Activated CD4-positive, alpha-beta T cell treated with anti-CD3 and anti-CD28 coated beads, Interleukin-2, amount 50 U/mL, for 16 hours (primary cell): ENCODE measurements at places on chromosomes 3 and 15.
A peak's percentile ranks its signal among the peaks of the same experiment; 100 is the strongest.

DNA sequence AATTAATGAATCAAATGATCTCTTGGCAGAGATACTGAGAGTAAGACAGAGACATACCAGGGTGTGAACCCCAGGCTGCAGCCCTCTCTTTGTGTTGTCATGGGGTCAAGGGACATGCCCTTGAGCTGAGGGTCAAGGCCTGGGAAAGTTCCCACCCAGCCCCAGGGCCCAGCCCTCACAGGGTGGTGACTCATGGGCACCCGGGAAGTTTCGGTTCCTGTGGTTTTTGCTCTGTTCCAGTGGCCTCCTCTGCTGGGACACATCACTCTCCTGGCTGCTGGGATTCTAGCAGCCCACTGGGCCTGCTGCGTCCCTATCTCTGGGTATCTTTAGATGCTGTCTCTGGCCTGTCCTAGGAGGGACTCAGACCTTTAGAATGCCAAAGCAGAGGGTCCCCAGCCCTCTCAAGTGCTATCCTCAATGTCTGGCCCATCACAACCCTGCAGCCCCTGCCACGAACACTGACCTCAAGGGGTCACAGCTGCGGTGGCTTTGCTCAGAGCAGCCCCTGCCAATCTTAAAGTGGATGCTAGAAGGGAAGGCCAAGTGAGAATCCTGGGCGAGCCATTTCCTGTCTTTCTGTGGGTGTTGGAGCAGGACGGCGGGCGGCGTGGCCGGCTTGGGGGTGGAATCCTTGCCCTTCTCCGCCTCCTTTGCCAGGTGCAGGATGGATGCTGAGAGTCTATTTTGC is 148.4 kb upstream of the TLE3 start:
- no peak for DNase-seq

GRCh38 chr15:70354346-70354905 is 256.7 kb upstream of the TLE3 start:
- DNase-seq: no peak

DNA sequence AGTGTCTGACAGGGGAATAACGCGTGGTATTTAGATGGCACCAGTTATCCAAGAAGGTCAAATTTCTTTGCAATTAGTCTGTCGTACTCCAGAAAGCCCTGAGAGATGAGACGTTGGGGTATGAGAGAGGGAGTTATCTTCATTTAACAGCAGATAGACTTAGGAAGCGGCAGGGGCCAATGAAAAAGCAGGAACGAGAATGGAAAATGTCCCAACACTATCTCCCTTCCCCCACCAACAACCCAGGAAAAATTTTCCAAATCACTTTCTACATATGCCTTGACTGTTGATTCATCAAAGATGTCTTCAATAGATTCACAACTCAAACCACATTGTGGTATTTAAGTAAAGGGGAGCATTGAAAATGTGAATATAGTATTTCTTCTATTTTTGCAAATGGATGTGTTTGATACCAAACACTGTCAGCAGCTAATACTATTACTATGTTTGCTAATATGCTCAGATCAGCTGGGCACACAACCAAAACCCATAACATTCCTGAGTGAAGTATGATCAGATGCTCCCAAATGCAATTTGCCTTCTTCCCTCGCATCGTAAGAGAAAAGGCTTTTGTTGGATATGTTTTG is 13.3 kb upstream of the GREM1 start:
- DNase-seq: no peak

DNA sequence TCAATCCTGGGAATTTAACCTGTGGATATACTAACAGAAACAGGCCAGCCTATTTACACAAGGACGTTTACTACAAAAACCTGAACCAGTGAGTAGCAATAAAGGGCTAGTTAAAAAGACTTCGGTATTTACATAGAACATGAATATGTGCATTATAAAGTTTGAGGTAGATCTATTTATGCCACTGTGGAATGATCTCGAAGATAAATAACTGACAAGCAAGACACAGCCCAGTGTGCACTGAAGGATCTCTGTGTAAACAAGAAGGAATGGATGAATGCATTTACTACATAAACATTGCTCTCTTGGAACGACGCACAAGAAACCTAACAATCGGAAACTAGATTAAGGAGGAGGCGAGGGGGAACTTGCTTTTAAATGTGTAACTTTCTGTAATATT is 132.0 kb upstream of the NSMCE3 start:
- DNase-seq: no peak

DNA sequence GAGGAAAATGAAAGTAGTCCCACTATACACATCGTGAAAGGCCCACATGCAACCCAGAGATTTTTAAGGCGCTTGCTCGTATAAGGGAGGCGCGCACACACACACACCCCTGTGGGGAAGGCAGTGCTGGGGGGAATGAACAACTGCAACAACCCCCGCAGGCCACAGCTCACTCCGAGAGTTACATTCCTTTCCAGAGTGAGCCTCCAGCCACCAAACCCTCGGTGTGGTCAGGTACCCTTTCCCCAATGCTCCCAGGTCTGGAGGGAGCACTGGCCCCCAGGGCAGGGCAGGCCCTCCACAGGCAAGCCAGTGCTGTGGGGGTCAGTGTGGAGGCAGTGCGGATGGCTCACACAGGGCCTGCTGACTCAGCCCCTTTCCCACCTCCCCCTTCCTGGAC is 115.6 kb downstream of the OCA2 start:
- DNase-seq: no peak

- no peak for DNase-seq
These were observed 36.0 kb downstream of the FBLN2 start for GRCh38 chr3:13584901-13585300.

- DNase-seq: no peak
These were observed 47.9 kb downstream of the HERC2 start for GRCh38 chr15:28273873-28274610.

GRCh38 chr3:29639578-29640290 is 358.9 kb downstream of the RBMS3 start:
- no peak for DNase-seq

GRCh38 chr3:157494581-157495281 is 8.5 kb downstream of the VEPH1 start:
- DNase-seq: no peak

DNA sequence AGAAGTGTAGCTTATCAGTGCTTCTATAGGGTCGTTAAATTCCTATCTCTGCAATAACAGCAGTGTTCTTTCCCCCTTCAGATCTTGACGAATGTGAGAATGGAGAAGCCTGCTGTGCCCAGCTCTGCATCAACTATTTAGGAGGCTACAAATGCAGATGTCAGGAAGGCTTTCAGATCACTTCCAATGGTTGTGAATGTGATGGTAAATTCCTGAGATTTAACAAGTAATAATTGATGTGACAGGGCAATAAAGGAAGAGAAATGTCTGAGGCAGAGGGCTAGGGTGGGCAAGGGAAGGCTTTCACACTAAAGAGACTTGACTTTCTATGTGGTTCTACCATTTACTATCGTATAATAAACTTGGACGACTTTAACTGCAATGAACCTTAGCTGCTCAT is 711.7 kb upstream of the GOLIM4 start:
- no peak for DNase-seq

GRCh38 chr3:125428216-125428830 is 53.2 kb upstream of the ZNF148 start:
- DNase-seq: no peak

GRCh38 chr3:89098964-89099585 is 8.3 kb upstream of the EPHA3 start:
- peak; percentile 62 for DNase-seq

GRCh38 chr3:67384016-67384415 is 270.4 kb downstream of the SUCLG2 start:
- no peak for DNase-seq

GRCh38 chr15:39127151-39127790 is 453.6 kb upstream of the THBS1 start:
- DNase-seq: no peak

DNA sequence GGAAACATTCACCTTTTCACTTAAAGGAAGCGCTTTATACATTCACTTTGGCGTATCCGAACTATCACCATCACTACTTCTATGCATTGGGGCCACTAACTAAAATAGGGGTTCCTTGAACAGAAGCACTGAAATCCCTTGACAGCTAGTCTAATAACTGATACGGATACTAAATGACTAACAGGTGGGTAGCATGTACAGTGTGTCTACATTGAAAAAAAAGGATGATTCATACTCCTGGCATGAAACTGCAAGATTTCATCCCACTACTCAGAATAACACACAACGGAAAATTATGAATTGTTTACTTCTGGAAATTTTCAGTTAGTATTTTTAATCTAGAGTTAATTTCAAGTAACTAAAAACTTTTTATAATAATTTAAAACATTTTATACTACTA is 96.7 kb downstream of the SMARCC1 start:
- DNase-seq: no peak

GRCh38 chr3:194139071-194139813 is 3.3 kb downstream of the HES1 start:
- DNase-seq: no peak

GRCh38 chr3:107690522-107691138 is 167.9 kb downstream of the BBX start:
- peak; percentile 53 for DNase-seq

DNA sequence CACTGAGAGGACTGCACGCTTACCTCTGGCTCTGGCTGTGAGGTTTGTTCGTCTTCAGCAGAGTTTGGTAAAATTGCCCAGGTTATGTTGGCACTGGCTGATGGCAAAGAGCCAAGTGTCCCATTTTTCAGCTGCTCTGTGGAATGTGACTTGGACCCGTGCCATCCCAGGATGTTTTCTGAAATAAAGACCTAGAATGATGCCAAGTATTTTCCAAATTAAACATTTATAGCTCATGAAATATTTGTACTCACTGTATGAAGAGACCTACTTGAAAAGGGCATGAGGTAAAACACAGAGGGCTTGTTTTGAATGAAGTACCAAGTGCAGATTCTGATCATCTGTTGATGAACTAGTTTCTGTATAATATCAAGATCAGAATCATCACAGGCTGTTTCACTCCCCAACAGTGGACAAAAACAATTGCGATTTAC is 200.5 kb downstream of the STT3B start:
- no peak for DNase-seq

- DNase-seq: no peak
These were observed 22.4 kb upstream of the EIF4A2 start for GRCh38 chr3:186760897-186761447.
